ENCODE measurements at places on chromosomes 1 and 21.

GRCh38 chr1:92709738-92710137, 75.2 kb downstream of the EVI5 start:
- no peak for DNase-seq

- no peak for DNase-seq
These were observed 28.6 kb downstream of the CEP104 start for GRCh38 chr1:3828391-3828790.

GRCh38 chr1:43997295-43997999, 6.0 kb downstream of the CCDC24 start:
- DNase-seq, result no peak

- DNase-seq, result no peak
These were observed at the start of gene GJA4 for GRCh38 chr1:34792868-34793727. Gene GJA4 (plus strand): TSS chr1:34792999. CDS start chr1:34794214, 1,215 bp downstream.

All from CD4-positive, alpha-beta T cell treated with Interferon gamma for 1 hour (primary cell).